ENCODE measurements at places on chromosomes 12 and 14.

GRCh38 chr14:58703161-58703506, 65.4 kb downstream of the DACT1 start:
- DNase-seq = no peak

- DNase-seq = no peak
Measured at GRCh38 chr12:24947541-24948419, 1.1 kb downstream of the BCAT1 start.

GRCh38 chr12:112685321-112685720, 106.2 kb upstream of the RPH3A start:
- no peak for DNase-seq

DNA sequence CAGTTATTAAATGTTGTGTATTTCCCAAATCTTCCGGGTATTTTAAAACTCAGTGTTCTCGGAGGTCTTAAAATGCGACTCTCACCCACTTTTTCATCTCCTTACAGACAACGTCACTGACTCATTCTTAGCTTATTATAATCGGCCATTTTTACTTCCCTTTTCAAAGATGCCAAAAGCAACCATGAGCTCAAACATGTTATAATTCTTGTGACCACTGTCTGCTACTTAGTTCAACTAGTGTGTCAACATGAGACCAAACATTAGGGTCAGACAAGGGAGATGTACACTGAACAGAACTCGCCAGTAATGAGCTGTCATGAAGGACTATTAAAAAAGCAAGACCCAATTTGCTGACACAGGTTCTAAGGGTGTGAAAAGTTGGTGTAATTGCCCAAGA, 4.2 kb upstream of the GRIP1 start:
- DNase-seq = no peak

GRCh38 chr12:80033448-80033847, 65.9 kb upstream of the OTOGL start:
- no peak for DNase-seq

- DNase-seq = no peak
Measured at GRCh38 chr12:110111476-110112334, 12.5 kb upstream of the IFT81 start.

DNA sequence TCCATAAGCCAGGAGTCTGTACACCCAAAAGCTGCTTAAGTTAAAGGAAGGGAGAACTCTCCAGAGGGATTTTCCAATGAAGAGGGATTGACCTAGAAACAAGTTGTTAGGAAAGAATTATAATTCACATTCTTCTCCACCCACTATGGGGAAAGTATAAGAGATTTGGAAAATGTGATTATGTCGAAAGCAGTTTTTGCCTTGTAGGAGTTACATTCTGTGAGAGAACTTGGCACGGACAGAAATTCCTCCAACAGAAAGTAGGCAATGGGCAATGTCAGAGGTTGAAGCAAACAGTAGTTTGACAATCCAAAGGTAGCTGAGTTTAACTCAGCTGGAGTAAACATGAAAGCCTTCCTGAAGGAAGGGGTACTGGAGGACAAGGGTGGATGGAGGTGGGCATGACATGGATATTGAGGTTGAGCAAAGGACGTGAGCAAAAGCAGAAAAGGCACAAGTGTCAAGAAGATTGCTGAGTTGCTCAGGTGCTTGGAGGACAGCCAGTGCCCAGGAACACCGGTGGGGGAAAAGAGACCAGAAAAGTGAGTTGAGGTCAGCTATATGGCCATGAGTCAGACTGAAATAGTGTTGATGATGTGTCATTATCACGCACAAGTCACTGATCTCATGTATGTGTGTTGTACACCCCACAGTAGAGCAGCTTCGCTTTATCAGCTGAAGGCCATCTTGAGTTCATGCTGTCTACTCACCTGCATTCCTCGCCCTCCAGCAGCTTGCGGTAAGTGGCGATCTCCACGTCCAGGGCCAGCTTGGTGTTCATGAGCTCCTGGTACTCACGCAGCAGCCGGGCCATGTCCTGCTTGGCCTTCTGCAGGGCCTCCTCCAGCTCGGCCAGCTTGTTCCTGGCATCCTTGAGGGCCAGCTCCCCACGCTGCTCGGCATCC, 4.0 kb downstream of the KRT5 start:
- DNase-seq = no peak

DNA sequence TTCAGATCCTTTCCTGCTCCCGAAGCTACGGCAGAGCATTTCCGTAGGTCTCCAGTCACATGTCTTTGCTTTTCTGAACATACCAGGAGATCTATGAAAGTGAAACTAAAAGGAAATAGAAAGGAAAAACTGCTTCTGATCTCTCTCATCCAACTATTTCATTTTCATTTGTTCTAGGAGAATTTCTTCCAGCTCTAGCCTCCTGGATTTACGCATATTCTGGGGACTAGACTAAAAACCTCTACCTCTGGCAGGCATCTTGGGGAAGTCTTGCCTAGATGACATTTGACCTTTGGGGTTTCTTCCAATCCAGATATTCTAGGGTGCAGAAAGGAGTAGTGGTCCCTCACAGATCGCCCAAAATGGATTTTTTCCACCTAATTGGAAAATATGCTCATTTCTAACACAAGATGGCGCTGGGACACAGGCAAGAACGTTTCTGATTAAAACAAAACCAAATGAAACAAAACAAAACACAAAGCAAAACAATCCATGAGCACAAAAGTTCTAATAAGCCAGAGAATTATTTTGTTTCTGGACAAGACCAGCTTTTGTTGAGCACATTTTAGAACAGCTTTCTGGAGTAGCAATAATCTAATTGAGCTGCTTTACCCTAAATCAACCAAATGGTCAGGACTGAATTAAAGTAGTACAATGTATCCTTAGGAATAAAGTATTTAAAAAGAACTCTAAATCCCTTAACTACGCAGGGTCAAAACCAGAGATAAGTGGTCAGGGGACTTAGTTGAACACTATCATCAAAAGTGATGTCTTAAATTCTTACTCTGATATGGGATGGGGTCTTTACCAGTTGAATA, 12.3 kb upstream of the PARP11 start:
- DNase-seq = no peak
